Nephron progenitor cell (in vitro differentiated cells): ENCODE measurements at places on chromosomes 7 and 10.

DNA sequence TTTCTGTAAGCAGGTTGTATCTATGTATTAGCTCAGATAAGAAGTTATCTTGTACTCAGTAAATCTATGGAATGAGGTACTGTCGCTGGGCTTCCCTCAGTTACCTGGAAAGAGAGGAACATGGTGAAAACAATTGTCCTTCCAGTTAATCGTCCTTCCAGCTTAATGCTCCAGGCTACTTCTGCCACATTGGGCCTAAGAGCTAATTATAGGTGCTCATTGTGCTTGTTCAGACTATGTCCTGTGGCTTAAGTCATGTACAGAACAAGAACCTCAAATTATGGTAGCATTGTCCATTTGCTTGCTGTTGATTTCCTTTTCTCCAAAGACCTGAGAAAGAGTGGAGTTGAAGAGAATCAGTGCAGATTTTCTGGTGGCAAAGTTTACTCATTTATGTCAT, 86.1 kb upstream of the MBL2 start:
- H3K27me3 ChIP-seq: peaks cover 3% of the 10 kb centered on the region
- H3K36me3 ChIP-seq: no peaks in the 10 kb centered on the region
- DNase-seq: no peak
- H3K4me3 ChIP-seq: no peak overlapping the region
- H3K4me1 ChIP-seq: no peaks in the 10 kb centered on the region
- no peak overlapping the region for H3K27ac ChIP-seq

- H3K27me3 ChIP-seq: peaks cover 4% of the 10 kb centered on the region
- no peak for DNase-seq
- peaks cover 25% of the 10 kb centered on the region for H3K4me1 ChIP-seq
- H3K4me3 ChIP-seq: no peak overlapping the region
Observed at GRCh38 chr7:158097106-158097452, 490.5 kb downstream of the PTPRN2 start.

GRCh38 chr10:30656233-30656632, 26.7 kb upstream of the LYZL2 start:
- H3K36me3 ChIP-seq: no peaks in the 10 kb centered on the region
- H3K27me3 ChIP-seq: peaks cover 21% of the 10 kb centered on the region
- H3K4me1 ChIP-seq: no peaks in the 10 kb centered on the region

DNA sequence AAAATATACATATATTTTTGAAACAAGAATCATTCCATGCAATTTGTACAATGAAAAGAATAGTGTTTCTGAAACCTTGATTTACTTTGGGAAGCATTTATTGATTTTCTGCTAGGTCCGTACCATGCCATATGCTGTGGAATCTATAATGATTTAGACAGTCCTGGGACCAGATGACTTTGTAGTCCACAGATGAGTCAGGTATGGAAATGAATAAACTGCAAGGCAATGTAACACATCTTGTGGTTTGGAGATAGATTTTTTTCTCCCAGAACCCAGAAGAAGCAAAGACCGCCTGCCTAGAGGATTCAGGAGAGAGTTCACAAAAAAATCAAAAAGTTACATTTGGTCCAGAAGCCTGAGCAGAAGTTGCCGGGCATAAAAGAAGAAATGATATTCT, 190.4 kb downstream of the GPR37 start:
- DNase-seq: no peak
- no peak overlapping the region for H3K4me3 ChIP-seq
- H3K4me1 ChIP-seq: no peaks in the 10 kb centered on the region
- no peaks in the 10 kb centered on the region for H3K27me3 ChIP-seq
- no peak overlapping the region for H3K27ac ChIP-seq
- H3K36me3 ChIP-seq: no peaks in the 10 kb centered on the region
